ENCODE measurements at places on chromosomes 2 and 18.

DNA sequence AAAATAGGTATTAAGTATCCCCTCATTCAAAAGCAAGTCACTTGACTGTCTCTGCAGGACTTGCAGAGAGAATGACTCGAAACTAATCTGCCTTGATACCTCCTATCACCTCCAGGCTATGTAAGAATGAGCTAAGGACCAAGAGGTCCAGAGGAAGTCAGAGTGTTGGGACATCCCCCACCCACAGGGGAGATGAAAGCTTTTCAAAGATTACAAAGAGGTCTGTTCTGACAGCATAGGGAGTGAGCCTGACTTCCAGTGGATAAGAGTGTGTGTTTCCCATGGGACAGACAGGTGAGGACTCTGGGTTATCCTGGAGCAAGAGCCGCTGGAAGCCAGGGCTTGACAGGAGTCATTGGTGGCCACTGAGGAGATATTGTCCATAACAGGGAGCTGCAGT, 85.0 kb upstream of the TACR1 start:
- DNase-seq, result no peak

DNA sequence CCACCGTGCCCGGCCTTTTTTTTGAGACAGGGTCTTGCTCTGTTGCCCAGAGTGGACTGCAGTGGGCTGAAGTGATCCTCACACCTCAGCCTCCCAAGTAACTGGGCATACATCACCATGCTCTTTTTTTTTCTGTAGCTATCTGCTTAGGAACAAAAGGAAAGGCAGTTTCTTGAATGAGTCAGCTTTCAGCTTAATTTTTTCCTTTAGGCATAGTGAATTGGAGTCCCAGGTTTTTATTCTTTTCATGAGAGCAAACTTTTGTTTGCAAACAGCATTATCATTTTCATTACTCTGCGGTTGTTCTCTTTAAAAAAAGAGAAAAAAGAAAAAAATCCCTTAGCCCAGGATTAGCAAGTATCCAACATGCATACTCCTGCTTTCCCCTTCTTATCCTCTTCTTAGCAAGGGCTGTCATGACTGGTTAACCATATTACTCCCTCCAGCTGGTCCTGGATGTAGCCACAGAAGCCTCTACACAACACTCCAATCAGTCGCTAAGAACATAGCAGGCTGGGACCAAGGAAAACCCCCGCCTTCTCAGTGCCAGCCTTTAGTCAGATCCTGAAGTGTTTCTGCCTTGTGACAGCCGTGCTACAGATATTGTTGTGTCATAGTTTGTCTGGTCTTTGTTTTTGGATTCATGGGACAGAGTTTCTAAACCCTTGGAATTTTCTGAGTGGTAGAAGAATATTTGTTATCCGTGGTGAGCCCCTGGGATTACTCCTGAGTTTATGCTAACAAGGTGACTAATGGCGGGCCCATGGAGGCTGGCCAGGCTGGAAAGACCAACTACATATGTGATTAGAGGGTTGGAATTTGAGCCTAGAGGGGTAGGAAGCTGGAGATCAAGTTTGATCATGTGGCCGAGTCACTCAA, 23.3 kb upstream of the ST3GAL5 start:
- no peak for DNase-seq

- DNase-seq, result peak; percentile 35
Measured at GRCh38 chr2:16664052-16664731, 1.4 kb downstream of the CYRIA start.

GRCh38 chr18:65093346-65093745, 657.5 kb upstream of the CDH7 start:
- DNase-seq, result no peak

GRCh38 chr2:54432251-54433015, 23.7 kb upstream of the SPTBN1 start:
- DNase-seq, result no peak

GRCh38 chr2:138201286-138201685, 237.0 kb downstream of the HNMT start:
- DNase-seq, result no peak

- no peak for DNase-seq
Measured at GRCh38 chr2:192010073-192010472, 163.2 kb upstream of the CAVIN2 start.

DNA sequence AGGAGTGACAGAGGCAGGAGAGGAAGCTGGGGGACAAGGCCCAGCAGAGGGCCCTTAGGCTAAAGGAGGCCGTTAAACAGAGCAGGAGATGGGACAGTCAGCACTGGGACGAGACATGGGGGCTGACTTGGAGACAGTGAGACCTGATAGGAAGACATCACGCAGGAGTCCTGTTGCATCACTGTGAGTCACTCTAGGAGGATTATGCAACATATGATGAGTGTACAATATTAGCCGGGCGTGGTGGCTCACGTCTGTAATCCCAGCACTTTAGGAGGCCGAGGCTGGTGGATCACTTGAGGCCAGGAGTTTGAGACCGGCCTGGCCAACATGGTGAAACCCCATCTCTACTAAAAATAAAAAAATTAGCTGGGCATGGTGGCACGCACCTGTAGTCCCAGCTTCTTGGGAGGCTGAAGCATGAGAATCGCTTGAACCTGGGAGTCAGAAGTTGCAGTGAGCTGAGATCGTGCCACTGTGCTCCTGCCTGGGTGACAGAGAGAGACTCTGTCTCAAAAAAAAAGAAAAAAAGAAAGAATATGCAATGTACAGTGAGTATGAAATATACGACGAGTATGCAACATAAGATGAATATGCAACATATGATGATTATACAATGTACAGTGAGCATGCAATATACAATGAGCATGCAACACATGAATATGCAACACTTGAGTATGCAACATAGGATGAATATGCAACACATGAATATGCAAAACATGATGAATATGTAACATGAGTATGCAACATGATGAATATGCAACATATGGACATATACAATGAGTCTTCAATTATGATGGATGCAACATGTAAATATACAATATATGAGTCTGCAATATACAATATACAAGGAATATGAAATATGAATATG, 83.3 kb upstream of the ID2 start:
- DNase-seq, result no peak

DNA sequence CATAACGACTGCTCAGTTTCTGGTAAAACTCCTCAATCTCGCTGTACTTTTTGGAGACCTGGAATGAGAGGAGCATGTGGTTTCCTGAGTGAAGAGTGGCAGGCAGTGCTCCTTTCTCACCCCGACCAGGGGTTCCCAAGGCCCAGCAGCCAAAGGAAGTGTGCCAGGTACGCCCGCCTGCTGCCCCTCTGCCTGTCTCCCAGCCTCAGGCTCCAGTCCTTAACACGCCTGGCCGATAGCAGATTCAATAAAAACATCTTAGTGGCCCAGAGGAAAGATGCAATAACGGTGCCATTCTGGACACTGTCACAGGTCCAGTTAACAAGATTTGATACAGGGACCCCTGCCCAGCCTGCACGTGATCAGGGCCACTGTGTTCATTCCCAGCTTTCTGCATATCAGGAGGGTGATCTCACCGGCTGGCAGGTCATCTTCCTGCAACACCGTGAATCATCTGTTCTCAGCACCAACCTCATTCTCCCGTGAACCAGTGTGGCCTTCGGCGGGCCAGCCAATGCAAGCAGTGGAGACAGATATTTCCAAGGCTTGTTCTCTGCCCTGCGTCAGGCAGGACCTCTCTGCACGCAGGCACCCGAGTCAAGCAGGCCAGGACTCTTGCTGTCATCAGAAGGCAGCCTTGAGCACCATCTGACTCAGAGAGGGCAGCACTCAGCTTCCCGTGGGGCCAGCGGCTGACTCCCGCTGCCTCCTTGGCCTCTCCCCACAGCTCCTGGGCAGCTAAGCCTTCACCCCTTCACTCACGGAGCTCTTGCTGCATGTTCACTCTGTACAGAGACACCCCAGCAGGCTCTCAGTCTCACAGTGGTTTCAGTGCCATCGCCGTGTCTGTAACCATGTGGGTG, 9.5 kb downstream of the HS1BP3 start:
- no peak for DNase-seq

DNA sequence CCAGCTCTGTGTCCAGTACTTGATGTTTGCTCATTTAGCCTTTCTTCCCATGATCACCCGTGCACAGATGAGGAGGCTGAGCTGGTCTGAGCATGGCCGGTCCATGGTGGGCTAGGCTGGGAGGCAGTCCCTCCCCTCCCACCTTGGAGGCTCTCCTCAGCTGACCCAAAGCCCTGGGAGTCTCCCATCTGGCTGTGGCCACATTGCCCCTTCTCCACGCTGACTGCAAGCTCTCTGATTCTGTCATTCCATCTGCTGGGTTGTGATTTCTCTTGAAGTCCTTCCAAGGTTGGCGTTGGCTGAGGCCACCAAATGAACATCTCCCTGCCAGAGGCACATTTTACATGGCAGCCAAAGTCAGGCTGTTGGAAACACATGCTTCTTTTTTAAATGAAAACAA, 44.0 kb downstream of the ACKR3 start:
- no peak for DNase-seq

- DNase-seq, result no peak
Measured at GRCh38 chr2:1743396-1744150, 742 bp downstream of the PXDN start.

GRCh38 chr18:76771192-76771799, 51.1 kb upstream of the ZNF236 start:
- DNase-seq, result no peak

DNA sequence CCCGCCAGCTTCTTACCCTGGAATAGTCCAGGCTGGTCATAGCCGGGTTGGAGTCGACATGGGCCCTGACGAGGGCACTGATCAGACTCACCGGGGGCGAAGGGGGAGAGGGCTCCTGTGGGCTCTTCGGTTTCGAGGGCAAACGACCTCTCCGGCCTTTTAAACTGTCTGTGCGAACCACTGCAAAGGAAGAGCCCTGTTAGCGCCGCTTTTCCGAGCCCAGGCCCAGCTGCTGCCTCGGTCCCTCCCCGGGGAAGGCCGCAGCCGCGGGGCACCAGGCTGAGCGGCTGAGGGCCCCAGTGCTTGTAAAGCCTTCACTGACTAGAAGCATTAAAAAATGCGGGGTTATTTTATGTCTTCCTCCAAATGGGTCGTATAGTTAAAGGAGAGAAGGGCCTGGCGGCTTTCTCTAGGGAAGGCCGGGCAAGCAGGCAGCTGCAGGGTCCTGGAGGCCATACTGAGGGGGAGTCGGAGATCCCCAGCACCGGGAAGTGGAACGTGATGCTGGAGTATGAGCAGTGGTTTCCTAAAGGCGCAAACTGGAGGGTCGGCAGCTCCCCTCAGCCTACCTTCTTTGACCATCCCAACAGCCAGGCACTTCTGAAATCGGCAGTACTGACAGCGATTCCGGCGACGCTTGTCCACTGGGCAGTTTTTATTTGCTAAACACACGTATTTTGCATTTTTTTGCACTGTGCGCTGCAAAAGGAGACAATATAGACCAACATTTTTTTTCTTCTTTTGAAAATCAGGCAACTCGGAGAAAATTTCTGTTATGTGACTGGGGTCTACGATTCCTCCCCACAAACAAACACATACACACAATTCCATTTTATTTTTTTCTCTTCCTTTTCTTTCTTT, 4.5 kb downstream of the NR4A2 start:
- DNase-seq, result no peak

DNA sequence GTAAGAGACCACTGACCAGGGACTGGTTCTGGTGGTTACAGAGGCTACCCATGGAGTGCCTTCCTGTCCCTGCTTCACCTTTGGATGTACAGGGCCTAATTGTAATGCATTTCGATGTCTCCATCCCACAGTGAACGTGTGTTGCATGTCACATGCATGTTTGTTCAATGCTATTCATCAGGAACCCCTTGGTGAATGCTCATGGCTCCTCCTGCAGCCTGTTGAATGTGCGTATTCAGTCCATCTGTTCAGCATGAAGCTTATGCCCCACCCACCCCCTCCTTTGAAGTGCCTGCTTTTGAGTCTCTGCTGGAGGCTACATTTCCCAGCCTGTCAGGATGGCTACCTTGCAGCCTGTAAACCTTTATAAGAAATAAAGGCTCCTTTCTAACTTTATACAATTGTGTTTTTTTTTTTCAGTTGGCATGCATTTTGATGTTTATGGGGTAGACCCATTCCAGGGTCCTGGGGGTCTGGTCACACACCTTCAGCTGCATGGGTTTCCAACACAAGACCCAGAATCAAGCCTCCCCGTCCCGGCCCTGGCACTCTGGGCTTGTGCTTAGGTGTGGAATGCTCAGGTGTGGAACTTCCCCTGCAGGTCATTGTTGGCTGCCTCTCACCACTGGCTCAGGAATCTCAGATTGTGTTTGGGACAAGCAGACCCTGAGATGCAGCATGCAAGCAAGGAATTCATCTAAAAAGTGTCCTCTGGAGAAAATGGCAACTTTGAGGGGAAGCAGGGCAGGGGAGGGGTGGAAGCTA, 238.8 kb upstream of the HDAC4 start:
- no peak for DNase-seq

- no peak for DNase-seq
Measured at GRCh38 chr2:20585359-20585709, 65.6 kb downstream of the HS1BP3 start.

DNA sequence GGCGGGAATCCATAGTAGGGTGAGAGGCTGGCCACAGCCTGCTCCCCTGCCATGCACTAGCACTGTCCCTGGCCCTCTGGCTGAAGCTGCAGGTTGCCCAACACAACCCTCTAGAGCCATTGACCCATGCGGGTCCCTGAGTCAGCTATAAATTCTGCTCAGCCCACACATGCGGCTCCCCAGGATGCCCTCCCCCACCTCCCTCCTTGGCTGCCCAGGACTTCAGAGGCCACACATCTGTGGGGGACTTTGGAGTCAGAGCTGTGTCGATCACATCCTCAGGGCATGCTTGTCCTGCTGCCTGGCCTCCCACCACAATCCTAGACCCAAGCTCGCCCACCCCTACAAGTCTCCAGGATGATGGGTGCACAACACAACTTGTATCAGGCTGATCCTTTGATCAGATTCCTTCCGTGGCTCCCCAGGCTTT, 97.0 kb downstream of the TFCP2L1 start:
- DNase-seq, result no peak

DNA sequence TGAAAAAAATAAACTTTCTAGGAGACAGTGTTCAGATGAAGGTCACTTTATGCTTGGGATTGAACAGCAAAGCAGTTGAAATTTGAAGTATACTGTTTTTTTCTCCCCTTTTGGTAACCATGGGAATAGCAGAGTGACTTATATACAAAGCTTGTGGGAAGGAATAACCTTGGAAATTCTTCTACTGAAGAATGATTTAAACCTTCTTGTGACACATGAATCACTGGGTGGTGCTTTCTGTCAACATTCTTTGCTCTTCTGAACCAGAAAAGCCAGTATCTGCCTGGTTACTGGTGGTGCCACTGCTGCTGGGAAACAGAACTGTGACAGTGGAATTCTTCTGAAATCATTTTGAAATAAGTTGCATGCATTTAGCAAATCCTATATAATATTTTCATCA, 39.4 kb upstream of the RND3 start:
- no peak for DNase-seq

GRCh38 chr2:179671043-179671981, 190.1 kb downstream of the ZNF385B start:
- DNase-seq, result no peak

- no peak for DNase-seq
Measured at GRCh38 chr2:187174582-187174981, 273.5 kb downstream of the CALCRL start.

GRCh38 chr2:121064186-121064585, 220.8 kb downstream of the TFCP2L1 start:
- DNase-seq, result no peak

DNA sequence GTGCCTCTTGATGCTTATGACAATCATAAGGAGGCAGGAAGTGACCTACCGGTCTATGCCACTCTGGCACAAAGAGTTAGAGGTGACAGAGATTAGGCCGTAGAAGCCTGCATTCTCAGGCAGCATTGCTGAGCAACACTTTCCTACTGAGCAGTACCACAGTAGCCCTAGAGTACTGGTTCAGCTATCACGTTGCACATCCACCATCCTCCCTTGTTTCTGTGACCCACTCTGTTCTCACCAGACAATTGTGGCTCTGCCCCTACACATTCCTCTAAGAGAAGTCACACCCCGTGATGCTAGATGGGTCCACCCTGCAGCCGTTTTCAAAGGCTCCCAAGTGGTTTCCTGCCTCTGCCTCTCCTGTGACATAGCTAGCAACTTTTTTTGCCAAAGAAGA, 22.6 kb upstream of the SUCLG1 start:
- no peak for DNase-seq
